ENCODE measurements at places on chromosomes 11 and 22.

DNA sequence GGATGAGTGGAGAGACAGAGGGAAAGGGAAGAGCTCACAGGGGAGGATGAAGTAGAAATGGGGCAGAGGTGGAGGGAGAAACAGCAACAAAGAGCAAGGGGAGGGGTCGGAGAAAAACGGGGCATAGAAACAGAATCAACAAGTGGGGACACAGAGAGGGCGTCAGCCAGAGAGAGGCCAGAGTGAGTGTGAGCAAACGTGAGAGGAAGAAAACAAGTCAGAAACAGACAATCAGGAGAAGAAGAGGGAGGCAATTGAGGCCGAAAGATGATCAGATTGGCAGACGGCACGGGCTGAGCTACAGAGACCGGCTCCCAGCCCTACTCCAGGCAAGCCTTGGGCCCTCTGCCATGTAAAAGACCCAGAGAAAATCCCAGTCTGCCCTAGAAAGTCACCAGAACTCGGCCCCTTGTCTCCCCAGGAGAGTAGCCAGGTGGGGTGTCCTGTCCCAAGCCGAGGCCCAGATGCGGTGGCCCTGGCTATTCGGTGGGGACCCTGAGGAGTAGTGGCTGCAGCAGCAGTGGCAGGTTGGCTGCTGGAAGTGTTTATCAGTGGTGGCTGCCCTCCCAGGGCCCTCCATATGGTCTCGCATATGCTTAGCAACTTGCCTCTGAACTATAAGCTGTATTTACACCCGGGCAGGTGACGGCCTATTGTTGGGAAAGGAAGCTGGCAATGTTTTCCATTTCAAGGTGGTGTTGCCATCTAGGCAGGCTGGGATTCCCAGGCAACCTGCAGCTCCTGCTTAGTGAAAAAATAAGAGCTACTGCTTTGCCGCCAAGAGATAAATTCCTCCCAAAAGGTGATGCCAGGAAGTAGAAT, 14.8 kb upstream of the TSPAN18 start:
- peak; percentile 92 for DNase-seq

DNA sequence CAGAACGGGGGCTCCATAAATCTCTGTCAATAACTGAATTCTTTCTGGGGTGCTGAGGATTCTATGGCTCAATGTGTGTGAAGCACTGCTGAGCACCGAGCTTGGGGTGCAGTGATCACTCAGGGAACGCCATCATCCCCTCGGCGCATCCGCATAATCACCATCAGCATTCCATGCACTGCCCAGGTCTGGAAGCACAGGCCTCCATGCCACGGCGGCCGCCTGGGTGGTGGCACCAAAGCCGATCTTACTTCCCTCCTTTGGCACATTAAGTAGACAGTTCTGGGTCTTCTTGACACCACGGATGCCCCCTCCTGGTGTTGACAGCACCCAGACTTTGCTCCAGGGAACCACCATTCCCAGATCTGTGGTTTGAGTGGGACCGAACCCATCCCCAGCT, 15.6 kb downstream of the LTO1 start:
- DNase-seq: no peak

- no peak for DNase-seq
Observed at GRCh38 chr11:81579339-81579738, 1154.3 kb downstream of the FAM181B start.

- no peak for DNase-seq
Observed at GRCh38 chr22:28909375-28909774, 26.0 kb downstream of the ZNRF3 start.

- no peak for DNase-seq
Observed at GRCh38 chr11:116427903-116428637, 344.7 kb downstream of the BUD13 start.

DNA sequence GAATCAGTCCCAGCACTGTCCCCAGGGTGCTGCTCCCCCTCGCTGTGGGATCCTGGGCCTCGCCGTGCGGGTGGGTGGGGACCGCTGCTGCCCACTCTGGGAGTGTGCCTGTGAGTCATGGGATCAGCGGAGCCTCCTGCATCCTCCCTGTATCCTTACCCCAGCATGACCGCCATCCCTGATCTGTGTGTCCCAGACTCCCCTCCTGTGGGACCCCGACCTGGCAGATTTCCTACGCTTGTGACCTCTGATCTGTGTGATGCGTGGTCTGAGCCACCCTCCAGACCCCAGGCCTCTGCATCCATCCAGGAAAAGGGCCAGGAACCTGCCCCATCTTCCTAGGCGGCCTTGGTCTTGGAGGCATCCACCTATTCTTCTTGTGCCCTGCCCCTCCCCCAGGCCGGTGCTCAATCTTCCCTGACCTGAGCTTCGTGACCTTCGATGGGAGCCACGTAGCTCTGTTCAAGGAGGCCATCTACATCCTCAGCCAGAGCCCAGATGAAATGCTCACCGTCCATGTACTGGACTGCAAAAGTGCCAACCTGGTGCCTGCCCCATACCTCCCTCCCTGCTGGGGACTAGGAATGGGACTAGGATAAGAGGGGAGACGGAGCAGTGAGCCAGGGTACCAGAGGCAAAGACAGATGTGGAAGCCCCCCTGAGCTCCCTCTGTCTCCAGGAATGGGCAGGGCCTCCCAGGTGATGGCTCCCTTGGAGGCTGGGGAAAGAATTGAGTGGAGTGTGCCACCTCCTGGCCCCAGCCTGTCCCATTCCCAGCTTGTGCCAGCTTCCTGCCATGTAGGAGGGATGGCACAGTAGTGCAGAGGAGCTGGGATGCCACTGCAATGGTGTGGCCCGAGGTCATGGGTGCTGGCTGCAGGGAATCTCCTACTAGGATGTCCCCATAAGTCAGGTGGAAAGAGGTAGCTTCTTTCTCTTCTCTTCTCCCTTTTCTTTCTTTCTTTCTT, 65.4 kb downstream of the OTOG start:
- DNase-seq: no peak

DNA sequence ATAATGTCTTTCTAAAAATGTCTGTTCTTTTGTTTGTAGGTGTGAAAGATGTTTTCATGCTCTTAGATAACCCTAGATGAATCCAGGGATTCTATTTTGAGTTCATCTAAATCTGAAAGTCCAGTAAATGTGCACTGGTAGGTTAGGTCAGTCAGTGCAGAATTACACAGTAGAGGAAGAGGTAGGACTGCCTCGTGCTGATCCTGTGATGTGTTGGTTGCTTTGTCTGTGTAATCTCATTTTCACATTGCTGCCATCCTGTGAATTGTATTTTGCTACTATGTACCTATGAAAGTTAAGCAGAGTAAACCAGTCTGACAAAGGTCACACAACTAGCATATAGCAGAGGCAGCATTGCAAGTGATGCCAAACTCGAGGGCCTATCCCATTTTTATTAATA, 36.5 kb downstream of the ATXN10 start:
- no peak for DNase-seq

- peak; percentile 89 for DNase-seq
Observed at GRCh38 chr22:32858121-32858703, 56.7 kb downstream of the TIMP3 start.

DNA sequence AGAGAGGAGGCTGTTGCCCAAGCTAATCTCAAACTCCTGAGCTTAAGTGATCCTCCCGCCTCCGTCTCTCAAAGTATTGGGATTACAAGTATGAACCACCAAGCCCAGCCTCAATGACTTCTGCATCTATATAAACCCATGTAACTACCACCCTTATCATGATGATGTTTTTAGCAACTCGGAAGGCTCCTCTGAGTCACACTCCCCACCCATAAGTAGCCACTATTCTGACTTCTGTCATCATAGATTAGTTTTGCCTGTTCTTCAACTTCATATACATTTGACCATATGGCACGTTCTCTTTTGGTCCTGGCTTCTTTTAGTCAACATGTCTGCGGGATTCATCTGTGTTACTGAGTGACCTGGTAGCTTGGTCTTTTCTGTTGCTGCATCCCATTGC, 6.4 kb upstream of the FOSL1 start:
- peak; percentile 28 for DNase-seq

DNA sequence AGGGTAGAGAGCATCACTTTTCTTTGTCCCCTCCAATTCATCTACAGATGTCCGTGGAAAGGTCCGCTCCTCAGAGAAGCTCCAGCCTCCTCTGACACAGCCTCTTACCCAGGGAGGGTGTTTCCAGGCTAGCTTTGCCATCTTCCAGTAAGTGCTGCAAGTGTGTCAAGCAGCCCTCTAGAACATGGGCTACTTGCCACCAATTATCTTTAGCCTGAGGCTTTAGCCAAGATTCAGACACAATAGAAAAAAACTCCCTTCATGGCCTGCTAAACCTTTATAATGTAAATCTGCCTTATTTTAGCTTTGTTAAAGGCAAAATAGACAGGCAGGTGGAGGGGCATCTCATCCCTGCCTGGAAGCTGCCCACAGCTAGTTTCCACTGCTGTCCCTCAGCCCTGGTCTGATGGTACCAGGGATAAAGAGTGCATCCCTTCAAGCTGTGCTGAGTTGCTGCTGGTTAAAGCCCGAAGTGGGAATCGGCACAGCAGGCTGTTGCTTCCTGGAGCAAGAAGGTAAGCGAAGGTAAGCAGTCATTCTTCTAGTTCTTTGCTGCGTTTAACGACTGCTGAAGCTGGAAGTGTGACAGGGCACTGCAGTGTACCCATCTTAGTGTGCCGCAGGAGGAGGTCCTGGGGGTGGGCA, 190.1 kb upstream of the E2F8 start:
- no peak for DNase-seq

DNA sequence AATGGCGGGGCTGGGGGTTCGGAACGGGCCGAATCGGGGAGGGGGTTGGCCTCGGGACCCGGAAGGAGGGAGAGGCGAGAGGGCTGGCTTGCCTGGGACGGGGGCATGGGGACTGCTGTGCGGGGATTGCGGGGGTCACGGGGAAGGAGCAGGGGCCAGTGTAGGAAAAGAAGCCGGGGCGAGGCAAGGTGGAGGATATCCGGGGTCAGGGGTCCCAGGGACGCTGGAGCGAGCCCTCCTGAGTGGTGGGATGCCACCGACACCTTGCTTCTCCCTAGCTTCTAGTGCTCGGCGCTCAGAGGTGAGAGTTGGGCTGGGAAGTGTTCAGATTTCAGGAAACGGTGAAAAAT, 426 bp upstream of the GDPD5 start:
- DNase-seq: no peak

Measured in NCI-H524 (cell line).